ENCODE measurements at places on chromosomes 11 and 22.
A peak's percentile ranks its signal among the peaks of the same experiment; 100 is the strongest.

DNA sequence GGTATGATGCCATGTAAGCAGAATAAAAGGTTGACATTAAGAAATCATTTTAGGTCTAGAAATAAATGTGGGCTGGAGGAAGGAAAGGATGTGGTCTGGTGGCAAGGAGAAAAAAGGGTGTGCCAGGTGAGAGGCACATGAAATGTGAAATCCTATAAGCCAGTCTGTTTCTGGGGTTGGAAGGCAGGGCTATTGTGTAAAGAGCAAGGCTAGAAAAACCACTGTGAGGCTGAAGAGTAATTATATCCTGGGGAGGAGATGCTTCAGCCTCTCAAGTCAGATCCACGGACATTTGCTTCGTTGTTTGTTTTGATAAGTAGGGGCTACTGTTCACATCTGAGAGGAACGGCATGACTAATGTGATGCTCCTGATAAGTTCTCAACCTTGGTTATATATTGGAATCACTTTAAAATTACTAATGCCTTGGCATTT is 77.5 kb upstream of the CTSC start:
- DNase-seq, result peak; percentile 64

- DNase-seq, result no peak
These were observed 77.0 kb downstream of the C22orf31 start for GRCh38 chr22:28984482-28985158.

GRCh38 chr11:24324211-24324610 is 172.6 kb upstream of the LUZP2 start:
- no peak for DNase-seq

DNA sequence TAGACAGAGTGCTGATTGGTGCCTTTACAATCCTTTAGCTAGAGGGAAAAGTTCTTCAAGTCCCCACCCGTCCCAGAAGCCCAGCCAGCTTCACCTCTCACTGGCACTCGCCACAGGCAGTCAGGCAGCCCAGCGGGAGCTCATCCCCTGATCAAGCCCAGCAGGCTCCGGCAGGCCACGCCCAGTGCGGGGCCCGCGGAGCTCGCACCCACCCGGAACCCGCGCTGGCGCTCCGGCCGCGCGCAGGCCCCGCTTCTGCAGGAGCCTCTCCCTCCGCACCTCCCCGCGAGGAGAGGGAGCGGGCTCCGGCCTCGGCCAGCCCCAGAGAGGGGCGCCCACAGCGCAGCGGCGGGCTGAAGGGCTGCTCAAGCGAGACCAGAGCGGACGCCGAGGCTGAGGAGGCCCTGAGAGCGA is 202.4 kb upstream of the PDGFD start:
- DNase-seq, result no peak

- peak; percentile 40 for DNase-seq
These were observed 61.3 kb downstream of the PPME1 start for GRCh38 chr11:74232311-74232950.

DNA sequence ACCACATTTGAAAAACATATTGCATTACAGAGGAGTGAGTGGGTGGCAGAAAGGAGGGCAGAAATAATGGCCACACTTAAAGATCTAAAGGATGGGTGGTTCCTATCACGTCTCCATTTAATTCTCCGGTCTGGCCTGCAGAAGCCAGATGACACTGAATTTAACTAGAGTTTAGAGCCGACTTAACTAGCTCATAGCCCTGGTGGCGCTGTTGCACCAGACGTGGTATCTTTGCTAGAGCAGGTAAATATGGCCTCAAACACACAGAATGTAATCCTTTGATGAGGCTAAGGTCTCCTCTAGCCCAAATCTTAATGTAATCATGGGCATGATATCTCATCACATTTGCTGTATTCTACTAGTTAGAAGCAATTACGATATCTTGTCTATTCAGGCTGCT is 51.5 kb upstream of the GAL start:
- DNase-seq, result peak; percentile 77

- no peak for DNase-seq
These were observed 107.5 kb downstream of the NXPE2 start for GRCh38 chr11:114785820-114786219.

All from activated naive CD4-positive, alpha-beta T cell treated with anti-CD3 and anti-CD28 coated beads, Interleukin-2, amount 10 ng/mL, durations not matched to agents 7 days and 5 days (primary cell).